ENCODE measurements at places on chromosomes 16 and 17. TPM values are rescaled to one million over a fixed set of nuclear protein-coding genes. Genes with fewer than 3 reads are reported as not detected.

DNA sequence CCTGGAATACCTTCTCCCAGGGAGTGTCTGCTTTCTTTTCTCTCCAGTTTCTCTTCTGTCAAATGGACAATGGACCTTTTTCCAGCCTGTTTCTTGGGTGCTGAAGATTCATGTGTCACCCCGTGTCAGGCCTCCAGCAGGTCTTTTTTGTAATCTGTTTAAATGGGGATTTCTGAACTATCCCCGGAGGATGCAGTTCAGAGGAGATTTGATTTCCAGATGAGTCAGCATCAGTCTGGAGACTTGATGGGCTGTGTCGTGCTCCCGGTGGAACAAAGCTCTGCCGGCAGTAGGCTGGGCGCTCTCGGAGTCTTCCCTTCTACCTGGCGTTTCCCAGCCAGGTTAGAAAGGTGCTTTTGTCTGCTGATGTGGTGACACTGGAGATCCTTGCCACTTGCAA is 440.6 kb downstream of the HS3ST3B1 start:
- DNase-seq, result no peak
- no peaks in the 10 kb centered on the region for H3K36me3 ChIP-seq
- no peak overlapping the region for H3K27ac ChIP-seq
- H3K4me1 ChIP-seq, result no peaks in the 10 kb centered on the region
- H3K27me3 ChIP-seq, result no peaks in the 10 kb centered on the region

GRCh38 chr17:78138204-78139060 is 7.8 kb upstream of the C17orf99 start:
- H3K4me3 ChIP-seq, result no peak overlapping the region
- H3K27ac ChIP-seq, result peak overlapping the region; percentile 75
- H3K4me1 ChIP-seq, result peaks cover 76% of the 10 kb centered on the region
- DNase-seq, result no peak
- H3K27me3 ChIP-seq, result no peaks in the 10 kb centered on the region

- H3K27me3 ChIP-seq, result peaks cover under 1% of the 10 kb centered on the region
- DNase-seq, result no peak
- peaks cover 33% of the 10 kb centered on the region for H3K4me1 ChIP-seq
- H3K4me3 ChIP-seq, result no peak overlapping the region
- H3K27ac ChIP-seq, result no peak overlapping the region
Observed at GRCh38 chr17:47192554-47192953, 3.5 kb upstream of the CDC27 start.

The TBC1D3E gene
- total RNA-seq, result not detected

The TBX2 gene
- not detected for total RNA-seq

All from activated CD4-positive, alpha-beta T cell treated with anti-CD3 and anti-CD28 coated beads, Interleukin-2, amount 10 ng/mL, durations not matched to agents 7 days and 5 days (primary cell).